Mesenteric fat pad (tissue), 1 donor: ENCODE measurements at places on chromosomes 7 and 10. TPM values are rescaled to one million over a fixed set of nuclear protein-coding genes. Genes with fewer than 3 reads are reported as not detected.

Gene PTER
- 14.2 TPM for total RNA-seq

DNA sequence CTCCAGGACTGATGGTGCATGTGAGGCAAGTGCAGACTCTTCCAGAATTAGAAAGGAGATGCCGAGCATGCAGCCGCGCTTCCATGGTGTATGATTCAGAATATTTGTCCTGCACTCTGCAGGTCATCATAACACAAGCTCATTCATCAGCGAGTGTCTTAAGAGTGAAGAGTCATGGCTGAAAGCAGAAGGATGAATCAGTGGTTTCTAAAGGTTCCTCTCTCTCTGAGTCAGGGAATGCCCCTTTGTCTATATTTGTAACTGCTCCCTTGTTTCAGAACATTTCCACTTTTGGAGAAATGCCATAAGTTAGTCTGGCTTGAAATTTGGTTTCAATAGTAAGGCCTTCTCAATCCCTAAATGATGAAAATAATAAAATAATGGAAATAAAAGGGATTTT, 52.3 kb downstream of the HECW1 start:
- DNase-seq = no peak

- no peak for DNase-seq
Observed at GRCh38 chr10:91007655-91008054, 86.8 kb upstream of the ANKRD1 start.

Gene PSAP
- 1,414 TPM for total RNA-seq

DNA sequence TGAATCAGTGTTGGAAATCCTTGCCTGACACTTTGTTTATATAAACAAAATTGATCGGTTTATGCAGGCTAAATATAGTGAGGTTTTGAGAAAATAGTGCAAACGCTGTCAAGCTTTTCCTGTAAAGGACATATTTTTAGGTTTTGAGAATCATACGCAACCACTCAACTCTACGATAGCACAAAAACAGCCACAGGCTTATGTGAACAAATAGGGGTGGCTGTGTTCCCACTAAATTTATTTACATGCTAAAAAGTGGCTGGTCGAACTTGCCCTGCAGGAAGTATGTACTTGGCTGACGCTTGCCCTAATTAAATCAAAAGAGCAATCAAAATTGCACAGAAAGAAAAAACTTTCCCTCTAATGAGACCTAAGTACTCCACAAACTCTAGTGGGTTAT, 234.7 kb upstream of the CACNA2D1 start:
- no peak for DNase-seq

GRCh38 chr10:79260811-79261740, 86.2 kb upstream of the PPIF start:
- DNase-seq = no peak

DNA sequence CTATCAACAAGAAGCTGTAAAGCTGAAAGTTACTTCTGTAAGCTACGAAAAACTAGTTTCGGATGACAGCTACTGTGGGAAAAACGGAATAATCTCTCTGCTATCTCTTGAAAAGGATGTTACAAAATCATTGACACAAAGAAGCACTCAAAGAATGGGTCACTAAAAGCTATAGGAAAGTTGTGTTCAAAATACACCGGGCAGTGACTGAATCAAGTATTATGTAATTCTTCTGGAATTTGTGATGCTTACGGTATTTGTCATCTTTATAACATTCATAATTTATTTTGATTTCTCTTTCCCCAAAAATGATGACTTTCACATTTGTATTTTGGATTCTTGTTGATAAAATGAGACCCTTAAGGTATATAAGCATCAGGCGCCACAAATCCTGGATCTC, 112.1 kb upstream of the KLF6 start:
- DNase-seq = no peak

- no peak for DNase-seq
Observed at GRCh38 chr10:80163741-80164341, 31.3 kb downstream of the PLAC9 start.

DNA sequence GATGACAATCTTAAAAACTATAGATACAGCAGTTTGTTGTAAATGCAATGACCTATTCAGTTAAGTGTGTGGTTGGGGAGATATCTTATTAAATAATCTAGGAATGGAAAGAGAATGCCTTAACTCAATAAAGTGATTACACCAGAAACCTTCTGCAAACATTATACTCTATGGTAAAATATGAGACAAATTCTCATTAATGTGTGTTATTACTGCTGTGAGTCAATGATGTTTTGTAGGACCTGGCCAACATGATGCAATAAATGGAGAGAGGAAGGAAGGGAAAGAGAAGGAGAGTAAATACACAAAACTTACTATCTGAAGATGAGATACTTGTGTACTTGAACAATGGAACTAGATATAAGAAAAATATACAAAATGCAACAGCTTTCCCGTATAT, 25.1 kb downstream of the MKX start:
- no peak for DNase-seq

- no peak for DNase-seq
Observed at GRCh38 chr10:3867454-3868270, 82.7 kb upstream of the KLF6 start.

Gene HDAC9
- total RNA-seq = 21.7 TPM

DNA sequence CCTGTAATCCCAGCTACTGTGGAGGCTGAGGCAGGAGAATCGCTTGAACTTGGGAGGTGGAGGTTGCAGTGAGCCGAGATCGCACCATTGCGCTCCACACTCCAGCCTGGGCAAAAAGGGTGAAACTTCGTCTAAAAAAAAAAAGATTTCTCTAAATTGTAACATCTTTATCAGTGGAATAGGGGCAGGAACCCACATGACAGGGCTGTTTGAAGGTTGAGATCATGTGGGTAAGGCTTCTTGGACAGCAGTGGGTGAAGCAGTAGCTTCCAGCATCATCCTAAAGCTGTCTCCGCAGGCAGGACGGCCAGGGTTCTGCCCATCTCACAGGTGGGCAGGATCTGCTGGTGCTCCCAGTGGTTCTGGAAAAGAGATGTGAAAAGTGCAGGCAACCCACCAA, 37.9 kb upstream of the SEPHS1 start:
- no peak for DNase-seq

Gene PIK3AP1
- total RNA-seq = 17.7 TPM

GRCh38 chr7:132703742-132704141, 127.5 kb upstream of the PLXNA4 start:
- DNase-seq = no peak

- DNase-seq = no peak
Observed at GRCh38 chr7:9983048-9983447, 990.6 kb upstream of the PHF14 start.

- peak; percentile 76 for DNase-seq
Observed at GRCh38 chr7:2794836-2795636, 49.1 kb downstream of the GNA12 start.

Gene NSUN5
- 19.1 TPM for total RNA-seq

DNA sequence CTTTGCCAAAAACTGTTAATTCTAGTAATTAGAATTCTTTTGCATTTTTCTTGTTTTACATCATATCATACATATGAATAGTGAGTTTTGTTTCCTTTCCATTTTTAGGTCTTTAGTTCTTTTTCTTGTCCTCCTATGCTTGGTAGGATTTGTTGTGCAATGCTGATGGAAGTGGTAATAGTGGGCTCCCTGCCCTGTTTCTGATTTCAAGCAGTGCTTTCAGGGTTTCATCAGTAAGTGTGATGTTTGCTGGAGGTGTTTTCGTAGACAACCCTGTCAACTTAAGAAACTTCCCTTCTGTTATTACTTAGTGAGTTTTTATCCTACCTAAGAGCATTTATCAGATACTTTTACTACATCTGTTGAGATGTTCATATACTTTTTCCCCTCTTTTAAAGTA, 50.5 kb downstream of the CSGALNACT2 start:
- no peak for DNase-seq

DNA sequence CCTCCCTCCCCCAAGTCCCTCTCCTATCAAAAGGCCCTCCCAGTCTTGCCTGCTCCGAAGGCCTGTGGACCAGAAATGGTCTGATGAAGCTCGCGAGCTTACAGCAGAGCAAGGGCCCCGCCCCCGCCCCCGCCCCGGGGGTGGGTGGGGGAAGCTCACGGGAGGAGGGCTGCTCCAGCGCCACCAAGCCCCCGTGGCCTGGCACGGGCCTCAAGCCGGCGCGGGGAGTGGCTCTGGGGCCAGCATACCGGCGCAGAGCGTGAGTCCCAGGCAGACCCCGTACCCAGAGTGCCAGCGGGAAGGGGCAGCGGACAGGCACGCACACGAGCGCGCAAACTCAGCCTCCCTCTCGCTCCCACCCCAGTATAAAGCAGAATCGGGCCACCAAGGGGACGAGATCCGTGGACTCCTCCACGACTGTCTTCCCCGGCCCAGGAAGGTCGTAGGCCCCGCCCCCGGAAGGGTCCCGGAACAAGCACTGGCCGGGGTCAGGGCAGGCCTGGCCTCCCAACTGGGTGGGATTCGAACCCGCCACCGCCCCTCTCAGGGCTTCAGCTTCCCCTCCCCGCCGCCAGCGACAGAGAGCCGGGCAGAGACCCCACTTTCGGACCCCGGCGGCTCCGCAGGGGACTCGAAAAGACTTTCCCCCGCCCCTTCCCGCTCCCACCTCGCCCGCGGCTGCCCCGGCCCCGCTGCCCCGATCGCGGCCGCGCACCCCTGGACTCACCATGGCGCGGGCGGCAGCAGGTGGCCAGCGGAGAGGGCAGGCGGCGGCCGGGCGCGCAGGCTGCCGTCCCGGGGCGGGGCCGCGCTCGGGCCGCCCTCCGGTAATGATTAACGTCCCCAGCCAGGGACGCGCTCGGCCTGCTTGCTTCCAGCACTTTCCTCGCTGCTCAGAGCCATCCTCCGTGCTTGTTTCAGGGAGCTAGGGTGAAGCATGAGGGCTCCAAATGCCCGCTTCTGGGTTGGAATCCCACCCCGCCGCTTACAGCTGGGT, at the start of gene PCBD1:
PCBD1 (minus strand) TSS at position 762 of the 997 bp plus-strand sequence; CDS start at position 730, 32 bp downstream.
- DNase-seq = peak; percentile 93

Gene NACAD
- total RNA-seq = 6.2 TPM
